ENCODE measurements at places on chromosomes 2 and 18.

GRCh38 chr2:172888714-172889669, 153.3 kb downstream of the RAPGEF4 start:
- DNase-seq: no peak

GRCh38 chr2:159218389-159218788, 68.1 kb downstream of the WDSUB1 start:
- DNase-seq: no peak

DNA sequence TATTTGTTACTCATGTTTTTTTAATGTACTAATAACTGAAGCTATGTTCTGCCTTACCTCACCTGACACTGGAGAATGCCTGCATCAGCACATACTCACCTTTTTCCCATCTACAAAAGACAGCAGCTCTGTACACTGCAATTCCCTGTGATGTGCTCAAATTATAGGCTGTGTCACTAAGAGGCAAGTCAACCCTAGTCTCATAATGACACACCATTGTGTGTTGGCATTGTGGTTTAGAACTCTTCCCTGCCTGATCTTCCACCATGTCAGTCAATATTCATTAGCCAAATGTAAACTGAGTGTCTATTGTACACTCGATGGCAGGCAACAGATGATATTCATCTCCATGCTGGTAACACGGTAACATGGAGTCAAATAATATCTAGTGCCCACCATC, 332.1 kb upstream of the TCF4 start:
- DNase-seq: no peak

GRCh38 chr2:107932979-107933378, 53.3 kb upstream of the SLC5A7 start:
- peak; percentile 55 for DNase-seq

DNA sequence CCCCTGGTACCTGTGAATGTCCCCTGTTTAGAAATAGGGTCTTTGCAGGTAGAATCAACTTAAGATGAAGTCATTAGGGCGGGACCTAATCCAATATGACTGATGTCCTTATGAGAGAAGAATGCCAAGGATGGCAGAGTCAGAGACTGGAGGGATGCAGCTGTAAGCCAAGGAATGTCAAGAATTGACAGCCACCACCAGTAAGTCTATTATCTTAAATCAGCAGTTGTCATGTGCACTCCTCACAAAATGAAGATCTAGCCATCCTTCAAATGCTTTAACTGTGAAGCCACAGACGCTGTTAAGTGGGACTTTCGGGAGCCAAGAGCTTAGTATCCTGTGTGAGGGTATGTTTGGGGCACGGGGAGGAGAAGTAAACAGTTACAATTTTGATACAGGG, 83.2 kb downstream of the ITGA4 start:
- DNase-seq: no peak

GRCh38 chr2:214856137-214856536, 46.7 kb upstream of the BARD1 start:
- DNase-seq: no peak

GRCh38 chr2:26011609-26011989, 22.3 kb upstream of the RAB10 start:
- no peak for DNase-seq

- peak; percentile 58 for DNase-seq
Measured at GRCh38 chr2:46333912-46334311, 36.7 kb downstream of the EPAS1 start.

- DNase-seq: no peak
Measured at GRCh38 chr18:55753643-55754263, 165.8 kb upstream of the TCF4 start.

DNA sequence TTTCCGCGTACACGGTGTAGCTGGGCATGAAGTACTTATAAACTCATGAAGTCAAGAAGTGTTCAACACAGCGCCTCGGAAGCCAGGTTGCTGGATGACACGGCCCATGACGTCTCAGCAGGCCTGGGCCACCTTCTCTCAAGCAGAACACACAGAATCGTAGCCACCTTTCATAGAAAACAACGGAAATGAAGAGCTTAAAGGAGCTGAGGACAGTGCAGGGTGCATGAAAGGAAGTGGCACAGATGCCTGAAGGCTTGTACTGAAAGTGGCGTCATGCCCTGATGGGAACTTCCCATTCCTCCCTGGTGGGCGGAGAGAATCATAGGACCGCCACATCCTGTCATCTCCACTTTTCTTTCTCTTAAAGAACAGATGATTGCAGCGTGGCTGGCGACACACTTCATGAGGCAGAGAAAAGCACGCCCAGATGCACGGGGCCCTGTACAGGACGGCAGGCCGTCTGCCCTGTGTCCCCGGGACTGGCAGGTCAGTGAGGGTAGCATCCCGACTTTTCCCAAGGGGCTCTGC, 31.1 kb downstream of the HDAC4 start:
- peak; percentile 59 for DNase-seq

- DNase-seq: no peak
Measured at GRCh38 chr2:2146969-2147900, 183.8 kb downstream of the MYT1L start.

GRCh38 chr2:212619954-212620353, 81.4 kb upstream of the ERBB4 start:
- DNase-seq: no peak

GRCh38 chr2:165791421-165792103, 2.5 kb downstream of the GALNT3 start:
- peak; percentile 39 for DNase-seq

GRCh38 chr2:105127289-105127915, 89.5 kb downstream of the MRPS9 start:
- DNase-seq: no peak

GRCh38 chr18:29560270-29560669, 1383.3 kb upstream of the CDH2 start:
- DNase-seq: no peak

DNA sequence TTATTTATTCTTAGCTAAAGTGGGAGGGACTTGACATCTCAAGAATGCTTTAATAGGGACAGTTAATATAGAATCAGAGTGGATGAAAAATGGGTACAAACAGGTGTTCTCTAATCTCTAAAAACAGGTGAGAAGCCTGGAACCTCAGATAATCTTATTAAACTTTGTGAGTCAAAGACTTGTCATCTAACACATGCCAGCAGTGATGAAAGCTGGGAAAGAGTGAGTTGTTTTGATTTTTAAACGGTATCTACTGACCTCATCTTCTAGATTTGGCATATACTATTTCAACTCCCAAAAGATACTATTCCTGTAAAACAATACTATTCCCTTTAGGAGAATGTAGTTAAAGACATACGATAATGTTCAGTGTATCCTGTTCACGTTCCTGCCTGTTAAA, 103.4 kb downstream of the CCDC141 start:
- no peak for DNase-seq

DNA sequence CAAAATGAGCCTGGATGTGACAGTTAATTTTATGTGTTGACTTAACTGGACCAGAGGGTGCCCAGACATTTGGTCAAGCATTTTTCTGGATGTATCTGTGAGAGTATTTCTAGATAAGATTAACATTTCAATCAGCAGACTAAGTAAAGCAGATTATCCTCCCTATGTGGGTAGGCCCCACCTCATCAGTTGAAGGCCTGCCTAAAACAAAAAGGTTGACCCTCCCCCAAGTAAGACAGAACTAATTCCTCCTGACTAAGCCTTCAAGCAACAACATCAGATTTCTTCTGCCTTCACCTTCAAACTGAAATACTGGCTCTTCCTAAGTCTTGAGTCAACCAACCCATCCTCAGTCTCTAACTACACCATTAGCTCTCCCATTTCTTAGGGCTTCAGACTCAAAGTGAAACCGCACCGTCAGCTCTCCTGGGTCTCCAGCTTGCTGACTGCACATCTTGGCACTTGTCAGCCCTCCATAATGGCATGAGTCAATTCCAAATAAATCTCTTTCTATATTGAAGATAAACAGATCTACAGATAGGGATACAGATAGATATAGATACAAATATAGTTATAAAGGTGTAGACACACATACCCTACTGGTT, 47.9 kb downstream of the MEMO1 start:
- DNase-seq: no peak

DNA sequence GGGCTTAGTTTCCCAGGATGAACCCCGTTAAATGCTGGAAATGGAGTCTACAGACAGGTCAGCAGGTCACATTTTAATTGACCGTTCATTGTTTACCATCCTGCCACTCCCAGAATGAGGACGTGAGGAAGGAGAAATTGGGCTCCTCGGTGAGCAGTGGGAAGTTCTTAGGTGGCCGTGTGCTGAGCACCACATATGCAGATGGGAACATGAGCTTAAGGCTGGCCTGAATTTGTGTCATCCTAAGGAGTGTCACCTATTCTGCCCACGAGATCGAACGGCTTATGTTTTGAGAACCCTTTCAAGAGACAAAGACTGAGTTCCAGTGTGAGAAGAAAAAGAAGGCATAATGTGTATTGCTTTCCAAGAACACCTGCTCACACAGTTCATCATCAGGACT, 234.4 kb upstream of the PXDN start:
- DNase-seq: no peak

GRCh38 chr2:81589406-81589805, 1284.9 kb upstream of the LRRTM1 start:
- DNase-seq: no peak
